H1 (cell line): ENCODE measurements at places on chromosomes 12 and 14. TPM values are rescaled to one million over a fixed set of nuclear protein-coding genes. Genes with fewer than 3 reads are reported as not detected.

- no peak overlapping the region for H3K27ac ChIP-seq
- H3K27me3 ChIP-seq: no peaks in the 10 kb centered on the region
- DNase-seq: no peak
- no peaks in the 10 kb centered on the region for H3K4me1 ChIP-seq
- H3K36me3 ChIP-seq: no peaks in the 10 kb centered on the region; the same call in 1 of the 2 replicates
- H3K4me3 ChIP-seq: no peak overlapping the region
Observed at GRCh38 chr14:70794294-70794693, 15.0 kb downstream of the MAP3K9 start.

- DNase-seq: no peak
- H3K36me3 ChIP-seq: no peaks in the 10 kb centered on the region
- no peaks in the 10 kb centered on the region for H3K27me3 ChIP-seq
- no peaks in the 10 kb centered on the region for H3K4me1 ChIP-seq
- no peak overlapping the region for H3K4me3 ChIP-seq
Observed at GRCh38 chr12:90298289-90298948, 589.8 kb upstream of the ATP2B1 start.

DNA sequence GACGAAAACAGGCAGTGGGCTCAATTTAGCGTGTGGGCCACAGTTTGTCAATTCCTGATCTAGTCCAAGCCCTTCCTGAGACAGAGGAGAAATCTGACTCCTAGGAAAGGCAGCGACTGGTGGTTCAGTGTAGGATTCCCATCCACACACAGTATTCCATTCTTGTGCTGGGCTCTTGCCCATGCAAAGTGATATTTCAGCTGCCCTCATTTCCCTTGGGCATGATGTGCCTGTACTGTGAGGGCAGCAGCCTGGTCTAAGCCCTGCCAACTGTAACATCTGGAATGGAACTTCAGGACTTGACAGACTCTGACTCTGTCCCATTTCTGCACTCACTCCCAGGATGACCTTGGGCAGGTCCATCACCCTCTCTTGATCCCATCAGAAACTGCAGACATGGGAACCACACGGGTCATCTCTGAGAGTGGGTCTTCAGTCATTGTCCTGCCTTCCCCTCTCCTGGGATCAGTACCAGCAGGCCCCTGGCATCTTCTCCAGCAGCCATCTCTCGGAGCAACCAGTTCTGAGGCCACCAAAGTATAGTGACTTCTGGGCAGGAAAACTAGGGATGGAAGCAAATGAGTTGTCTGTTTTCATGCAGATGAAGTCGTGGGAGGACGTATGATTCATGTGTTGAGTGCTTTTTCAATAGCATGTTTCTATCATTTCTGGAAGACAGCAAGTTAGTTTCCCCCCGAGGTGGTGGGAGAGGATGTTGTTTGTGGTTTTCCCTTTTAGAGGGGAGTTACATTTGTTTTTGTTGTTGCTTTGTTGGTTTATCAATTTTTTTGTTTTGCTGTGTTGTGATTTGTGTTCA, 54.2 kb upstream of the BCL2L14 start:
- no peak overlapping the region for H3K27ac ChIP-seq
- no peaks in the 10 kb centered on the region; the same call in 1 of the 2 replicates for H3K27me3 ChIP-seq
- H3K36me3 ChIP-seq: no peaks in the 10 kb centered on the region
- H3K4me1 ChIP-seq: peaks cover 2% of the 10 kb centered on the region

GRCh38 chr14:90608929-90609341, 207.3 kb downstream of the TTC7B start:
- peaks cover 8% of the 10 kb centered on the region; the same call in 1 of the 2 replicates for H3K4me1 ChIP-seq
- H3K27ac ChIP-seq: no peak overlapping the region
- no peak for DNase-seq
- no peaks in the 10 kb centered on the region for H3K36me3 ChIP-seq
- no peaks in the 10 kb centered on the region for H3K27me3 ChIP-seq
- H3K4me3 ChIP-seq: no peak overlapping the region

GRCh38 chr12:128513831-128514230, 246.9 kb downstream of the TMEM132C start:
- no peak overlapping the region for H3K4me3 ChIP-seq
- peaks cover 4% of the 10 kb centered on the region for H3K4me1 ChIP-seq
- H3K27ac ChIP-seq: no peak overlapping the region
- H3K27me3 ChIP-seq: no peaks in the 10 kb centered on the region

DNA sequence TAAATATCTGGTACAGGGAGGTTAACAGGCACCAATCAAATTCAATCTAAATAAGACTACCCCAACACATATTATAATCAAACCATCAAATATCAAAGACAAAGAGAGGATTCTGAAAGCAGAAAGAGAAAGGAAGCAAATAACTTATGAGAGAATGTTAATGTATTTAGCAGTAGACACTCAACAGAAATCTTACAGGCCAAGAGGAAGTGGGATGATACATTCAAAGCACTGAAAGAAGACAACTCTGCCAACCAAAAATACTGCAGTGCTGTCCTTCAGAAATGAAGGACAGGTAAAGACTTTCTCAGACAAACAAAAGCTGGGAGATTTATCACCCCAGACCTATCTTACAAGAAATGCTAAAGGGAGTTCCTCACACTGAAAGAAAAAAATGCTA, 95.9 kb upstream of the PTHLH start:
- no peak for DNase-seq
- no peaks in the 10 kb centered on the region for H3K27me3 ChIP-seq
- no peak overlapping the region for H3K4me3 ChIP-seq
- H3K4me1 ChIP-seq: no peaks in the 10 kb centered on the region
- H3K36me3 ChIP-seq: no peaks in the 10 kb centered on the region

DNA sequence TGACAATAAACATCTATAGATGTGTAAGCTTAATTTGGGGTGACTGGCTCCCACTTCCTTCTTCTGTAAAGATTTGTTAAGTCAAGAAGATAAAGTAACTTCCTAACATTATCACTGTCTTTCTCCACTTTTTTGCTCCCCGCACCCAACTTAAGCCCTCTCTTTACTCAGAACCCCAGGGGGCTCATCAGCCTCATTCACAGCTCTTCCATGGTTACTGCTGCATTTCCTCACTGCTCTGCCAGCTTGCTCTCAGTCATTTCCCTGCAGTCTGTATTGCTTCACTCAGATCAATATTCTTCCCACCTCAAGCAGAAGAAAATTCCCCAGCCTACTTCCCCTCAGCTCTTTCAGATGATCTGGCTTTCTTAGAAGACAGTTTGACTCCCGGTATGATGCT, 102.0 kb downstream of the PIK3C2G start:
- H3K36me3 ChIP-seq: no peaks in the 10 kb centered on the region
- no peak overlapping the region for H3K27ac ChIP-seq
- DNase-seq: no peak
- no peak overlapping the region for H3K4me3 ChIP-seq
- no peaks in the 10 kb centered on the region for H3K4me1 ChIP-seq
- no peaks in the 10 kb centered on the region for H3K27me3 ChIP-seq

DNA sequence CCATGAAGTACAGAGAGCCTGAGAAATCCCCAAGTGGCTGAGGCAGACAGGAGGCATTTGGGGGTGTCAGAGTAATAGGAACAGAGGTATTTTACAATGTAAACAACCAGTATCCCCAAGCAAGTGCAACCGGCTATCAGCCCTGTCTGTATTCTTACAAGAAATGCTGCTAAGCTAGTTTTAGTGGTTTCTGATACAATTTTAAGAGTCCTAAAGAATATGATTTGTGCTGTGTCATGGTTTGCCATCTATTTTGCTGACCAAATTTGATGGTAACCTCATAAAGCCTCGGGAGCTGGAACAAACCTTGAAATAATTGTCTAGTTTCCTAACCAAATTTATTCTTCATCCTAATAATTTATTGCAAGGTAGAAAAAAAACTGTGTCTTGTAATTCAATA, 46.7 kb upstream of the EGLN3 start:
- no peak overlapping the region for H3K4me3 ChIP-seq
- no peaks in the 10 kb centered on the region for H3K4me1 ChIP-seq
- H3K27ac ChIP-seq: no peak overlapping the region
- no peak for DNase-seq
- no peaks in the 10 kb centered on the region for H3K27me3 ChIP-seq

DNA sequence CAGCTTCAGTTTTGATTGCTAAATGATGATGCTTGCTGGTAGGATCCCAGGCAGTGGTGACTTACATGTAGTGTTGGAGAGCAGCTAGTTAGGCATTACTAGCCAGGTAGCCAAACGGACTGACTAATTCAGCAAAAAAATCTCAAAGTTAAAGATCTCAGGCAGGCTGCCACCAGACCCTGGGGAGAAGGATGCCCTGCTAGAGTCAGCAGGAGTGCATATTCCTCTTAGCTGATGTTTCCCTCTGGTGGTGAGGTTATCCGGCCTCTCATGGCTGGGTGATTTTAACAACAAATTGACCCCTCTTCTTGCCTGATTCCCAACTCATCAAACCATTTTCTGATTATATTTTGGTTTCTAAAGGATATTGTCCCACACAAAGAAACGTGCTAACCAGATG, 2.8 kb downstream of the EFS start:
- no peak overlapping the region for H3K27ac ChIP-seq
- H3K36me3 ChIP-seq: peaks cover 16% of the 10 kb centered on the region; the same call in 1 of the 2 replicates
- H3K4me3 ChIP-seq: no peak overlapping the region
- peaks cover 20% of the 10 kb centered on the region for H3K4me1 ChIP-seq
- H3K27me3 ChIP-seq: no peaks in the 10 kb centered on the region

GRCh38 chr14:63032641-63033040, 12.6 kb downstream of the KCNH5 start:
- H3K27ac ChIP-seq: no peak overlapping the region
- no peaks in the 10 kb centered on the region for H3K4me1 ChIP-seq
- H3K4me3 ChIP-seq: no peak overlapping the region
- DNase-seq: no peak
- no peaks in the 10 kb centered on the region for H3K27me3 ChIP-seq

GRCh38 chr12:53244337-53244736, 12.3 kb upstream of the RARG start:
- H3K4me1 ChIP-seq: no peaks in the 10 kb centered on the region
- H3K27ac ChIP-seq: no peak overlapping the region
- H3K27me3 ChIP-seq: no peaks in the 10 kb centered on the region
- DNase-seq: no peak
- no peaks in the 10 kb centered on the region for H3K36me3 ChIP-seq

DNA sequence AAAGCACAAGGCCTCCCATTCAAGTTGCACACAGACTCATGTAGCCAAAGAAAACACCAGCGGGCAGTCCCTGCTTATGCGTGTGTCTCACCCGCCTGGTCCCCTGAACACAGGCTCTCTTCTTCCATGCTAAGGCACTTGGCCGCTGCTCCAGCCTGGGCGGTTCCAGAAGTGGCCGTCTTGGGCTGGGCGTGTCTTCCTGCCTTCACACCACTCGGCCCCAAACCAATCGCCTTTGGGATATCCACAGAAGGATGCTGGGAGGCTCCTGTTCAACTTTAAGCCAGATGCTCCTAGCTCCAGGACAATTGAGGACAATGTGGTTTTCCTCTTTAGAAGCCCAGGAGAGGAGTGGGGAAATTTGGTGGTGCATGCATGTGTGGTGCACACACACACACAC, 2.2 kb downstream of the SCARB1 start:
- no peak overlapping the region for H3K27ac ChIP-seq
- DNase-seq: no peak
- H3K4me1 ChIP-seq: peaks cover 19% of the 10 kb centered on the region

- DNase-seq: no peak
- no peak overlapping the region for H3K27ac ChIP-seq
- H3K4me1 ChIP-seq: peaks cover 5% of the 10 kb centered on the region; the same call in 1 of the 2 replicates
- no peak overlapping the region for H3K4me3 ChIP-seq
Observed at GRCh38 chr12:47991106-47992061, 12.9 kb downstream of the COL2A1 start.

HPD gene
- total RNA-seq: 0.38 and 0.56 TPM in 2 replicates

CLEC14A gene
- total RNA-seq: 0.13 TPM in 2 replicates

LMNTD1 gene
- not detected in 2 replicates for total RNA-seq

LHX5 gene
- total RNA-seq: 0.47 and 0.63 TPM in 2 replicates

AEBP2 gene
- 56.9 and 61.4 TPM in 2 replicates for total RNA-seq

SVOP gene
- 0.33 TPM in 1 of 2 replicates, not detected in the other for total RNA-seq

TDP1 gene
- total RNA-seq: 58.1 and 69.9 TPM in 2 replicates
